ENCODE measurements at places on chromosomes 13 and 19. TPM values are rescaled to one million over a fixed set of nuclear protein-coding genes. Genes with fewer than 3 reads are reported as not detected.
A peak's percentile ranks its signal among the peaks of the same experiment; 100 is the strongest.

CYP4F12 gene
- polyA plus RNA-seq: 102 TPM

DNA sequence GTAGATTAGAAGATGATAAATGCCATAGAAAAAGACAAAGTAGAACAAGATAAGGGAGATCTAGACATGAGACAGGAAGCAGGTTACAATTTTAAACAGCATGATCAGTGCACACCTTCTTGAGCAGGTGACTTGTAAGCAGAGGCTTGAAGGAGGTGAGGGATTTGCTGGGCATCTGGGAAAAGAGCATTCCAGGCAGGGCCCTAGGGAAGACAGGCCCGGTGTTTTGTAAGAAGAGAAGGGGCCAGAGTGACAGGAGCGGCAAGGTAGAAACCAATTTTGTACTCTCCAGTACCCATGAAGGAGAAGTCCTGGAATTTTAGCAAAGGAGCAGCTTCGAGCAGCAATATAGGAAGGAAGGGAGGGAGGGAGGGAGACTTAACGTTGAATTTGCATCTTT, 296.5 kb downstream of the MZT1 start:
- H3K36me3 ChIP-seq: no peaks in the 10 kb centered on the region
- no peaks in the 10 kb centered on the region for H3K4me1 ChIP-seq
- no peak overlapping the region for H3K27ac ChIP-seq
- no peak for DNase-seq
- no peak overlapping the region for H3K4me3 ChIP-seq
- no peaks in the 10 kb centered on the region for H3K27me3 ChIP-seq

GRCh38 chr13:48505597-48506091, 27.2 kb downstream of the RCBTB2 start:
- DNase-seq: no peak
- peak overlapping the region; percentile 31 for H3K27ac ChIP-seq
- no peaks in the 10 kb centered on the region for H3K4me1 ChIP-seq

- no peak overlapping the region for H3K4me3 ChIP-seq
- no peak for DNase-seq
- H3K27me3 ChIP-seq: no peaks in the 10 kb centered on the region
- peaks cover 42% of the 10 kb centered on the region for H3K36me3 ChIP-seq
Observed at GRCh38 chr19:57245959-57246358, 5.5 kb downstream of the ZNF805 start.

- peaks cover 40% of the 10 kb centered on the region for H3K4me1 ChIP-seq
- DNase-seq: peak; percentile 34
- peaks cover 6% of the 10 kb centered on the region for H3K36me3 ChIP-seq
- no peaks in the 10 kb centered on the region for H3K27me3 ChIP-seq
- no peak overlapping the region for H3K4me3 ChIP-seq
- peak overlapping the region; percentile 39 for H3K27ac ChIP-seq
Observed at GRCh38 chr13:98544104-98544710, 32.7 kb downstream of the STK24 start.

GRCh38 chr19:812747-813218, 9.0 kb downstream of the PLPPR3 start:
- no peak for DNase-seq
- H3K27me3 ChIP-seq: no peaks in the 10 kb centered on the region
- H3K4me1 ChIP-seq: no peaks in the 10 kb centered on the region
- H3K4me3 ChIP-seq: no peak overlapping the region
- peaks cover 46% of the 10 kb centered on the region for H3K36me3 ChIP-seq
